Hematopoietic multipotent progenitor cell treated with erythropoietin and hydrocortisone succinate and interleukin-3 and kit ligand, for 17 days (in vitro differentiated cells): ENCODE measurements at places on chromosomes 1 and 21.
A peak's percentile ranks its signal among the peaks of the same experiment; 100 is the strongest.

DNA sequence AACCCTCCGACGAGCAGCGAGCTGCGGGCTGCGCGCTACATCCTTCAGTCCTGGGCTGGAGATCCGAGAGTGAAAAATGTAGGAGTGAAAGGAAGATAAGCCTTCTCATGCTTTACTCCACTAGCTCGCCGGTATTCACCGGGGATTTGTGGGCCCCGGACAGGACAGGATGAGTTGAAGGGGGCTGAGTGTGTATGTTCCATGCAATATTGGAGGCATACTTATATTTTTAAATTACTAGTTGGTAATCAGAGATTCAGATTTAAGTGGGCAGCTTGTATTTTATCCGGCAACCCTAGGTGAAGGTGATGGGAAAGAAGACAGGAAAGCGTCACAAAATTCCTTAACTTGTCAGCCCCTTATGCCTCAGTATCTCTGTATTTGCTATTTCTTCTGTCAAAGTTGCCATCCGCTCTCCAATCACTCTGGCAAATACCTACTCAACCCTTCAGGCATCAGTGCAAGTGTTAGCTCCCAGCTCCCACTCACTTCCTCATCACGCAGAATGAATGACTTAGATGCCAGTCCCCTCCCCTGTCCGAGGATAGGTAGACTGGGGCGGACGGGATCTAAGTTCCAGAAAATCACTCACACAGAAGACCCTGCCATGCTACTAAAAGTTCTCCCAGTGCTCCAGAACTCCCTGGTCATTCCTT is 503 bp upstream of the PIGM start:
- no peak for DNase-seq

- DNase-seq, result no peak
Observed at GRCh38 chr1:156948708-156949107, 28.3 kb downstream of the LRRC71 start.

DNA sequence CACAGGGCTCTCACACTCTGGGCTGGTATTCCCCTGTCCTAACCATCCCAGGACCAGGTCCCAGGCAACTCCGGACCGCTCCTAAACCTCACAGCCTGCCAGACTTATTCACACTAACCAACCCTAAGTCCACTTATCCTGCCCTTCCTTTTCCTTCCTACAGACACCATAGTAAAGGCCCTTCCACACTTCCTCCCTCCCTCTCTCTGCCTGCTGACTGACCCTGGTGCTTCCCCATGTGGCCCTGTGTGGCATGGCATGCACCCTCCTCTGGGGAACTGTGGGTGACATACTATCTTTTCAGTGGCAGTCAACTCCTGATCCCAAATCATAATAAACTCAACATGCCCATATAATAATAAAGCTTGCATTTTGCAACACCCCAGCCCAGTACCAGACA is 155.1 kb upstream of the DNAH14 start:
- no peak for DNase-seq

- DNase-seq, result no peak
Observed at GRCh38 chr1:109894823-109895719, 15.6 kb upstream of the CSF1 start.

DNA sequence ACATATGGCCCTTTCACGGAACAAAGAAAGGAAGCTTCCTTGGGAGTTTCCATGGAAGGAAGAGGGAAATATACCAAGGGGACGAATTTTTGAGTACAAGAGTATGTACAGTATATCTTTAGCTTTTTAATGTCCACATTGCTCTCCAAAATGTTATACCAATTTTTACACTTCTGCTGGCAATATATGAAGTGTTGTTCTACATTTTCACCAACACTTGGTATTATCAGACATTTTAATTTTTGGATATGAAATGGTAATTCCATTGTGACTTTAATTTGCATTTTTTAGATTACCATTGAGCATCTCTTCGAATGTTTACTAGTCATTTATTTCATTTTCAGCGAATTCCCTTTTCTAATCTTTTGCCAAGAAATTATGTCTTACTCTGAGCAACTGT is 5.5 kb upstream of the VPS45 start:
- no peak for DNase-seq

- DNase-seq, result no peak
Observed at GRCh38 chr1:9764550-9764949, 59.2 kb downstream of the CLSTN1 start.

DNA sequence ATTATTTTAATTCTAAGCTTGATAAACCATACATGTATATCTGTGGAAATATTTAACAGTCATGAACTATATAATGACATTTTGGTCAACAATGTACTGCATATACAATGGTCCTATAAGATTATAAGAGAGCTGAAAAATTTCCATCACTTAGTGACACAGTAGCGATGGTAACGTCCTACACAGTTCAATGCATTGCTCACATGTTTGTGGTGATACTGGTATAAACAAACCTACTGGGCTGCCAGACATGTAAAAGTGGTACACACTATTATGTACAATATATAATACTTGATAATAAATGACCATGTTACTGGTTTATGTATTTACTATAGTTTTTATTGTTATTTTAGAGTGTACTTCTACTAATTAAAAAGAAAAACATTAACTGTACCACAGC is 841.9 kb downstream of the LTN1 start:
- no peak for DNase-seq

GRCh38 chr21:39105341-39105765 is 77.9 kb downstream of the PSMG1 start:
- no peak for DNase-seq

DNA sequence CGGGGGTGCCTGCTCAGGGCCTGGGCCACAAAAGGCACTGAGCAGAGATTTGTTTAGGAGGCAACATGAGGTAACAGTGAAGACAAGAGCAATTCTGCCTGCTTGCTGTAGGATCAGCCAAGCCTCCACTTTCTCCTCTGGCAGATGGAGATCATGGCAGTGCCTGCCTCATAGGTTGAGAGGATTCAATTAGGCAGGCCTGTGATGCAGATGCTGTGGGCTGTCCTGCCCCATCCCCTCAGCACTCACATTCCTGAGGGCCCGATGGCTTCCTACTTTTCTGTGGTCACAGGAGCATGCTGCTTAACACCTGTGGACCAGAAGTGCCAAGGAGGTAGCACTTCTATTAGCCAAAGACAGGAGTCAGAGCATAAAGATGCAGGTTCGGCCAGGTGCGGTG is 1.2 kb upstream of the UBL4B start:
- no peak for DNase-seq

- DNase-seq, result no peak
Observed at GRCh38 chr1:182315167-182315556, 76.4 kb downstream of the GLUL start.

DNA sequence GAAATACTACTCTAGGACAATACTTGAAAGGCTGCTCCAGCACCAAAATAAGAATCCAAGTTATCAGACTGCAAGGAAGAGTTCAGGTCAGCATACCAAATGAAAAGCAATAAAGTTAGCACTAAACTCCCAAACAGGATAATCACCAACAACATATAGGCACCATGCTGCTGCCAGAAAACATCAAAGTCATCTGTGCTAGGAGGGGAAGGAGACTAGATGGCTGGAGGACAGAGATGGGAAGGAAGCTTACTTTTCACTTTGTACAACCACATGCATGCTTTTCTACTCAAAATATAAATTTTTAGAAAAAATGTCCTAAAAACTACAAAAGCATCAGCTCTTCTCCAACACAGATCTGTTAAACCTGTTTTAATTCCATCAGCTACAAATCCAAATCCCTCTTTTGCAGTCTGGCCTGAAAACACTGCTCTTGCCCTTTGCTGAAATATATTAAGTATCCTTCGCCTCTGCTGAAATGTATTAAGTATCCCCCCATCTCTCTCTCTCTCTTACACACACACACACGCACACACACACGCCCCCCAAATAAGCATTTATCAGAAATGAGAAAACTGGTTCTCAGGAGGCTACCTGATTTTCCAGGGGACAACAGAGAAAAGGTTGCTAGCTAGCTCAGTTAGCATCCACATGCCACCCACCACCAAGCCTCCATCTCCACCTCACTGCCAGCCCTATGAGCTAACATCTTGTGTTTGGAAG is 1.5 kb downstream of the GATAD2B start:
- peak; percentile 33 for DNase-seq

- no peak for DNase-seq
Observed at GRCh38 chr1:43976045-43976444, 1.3 kb downstream of the ATP6V0B start.

GRCh38 chr1:70542856-70543255 is 131.8 kb downstream of the CTH start:
- DNase-seq, result no peak

DNA sequence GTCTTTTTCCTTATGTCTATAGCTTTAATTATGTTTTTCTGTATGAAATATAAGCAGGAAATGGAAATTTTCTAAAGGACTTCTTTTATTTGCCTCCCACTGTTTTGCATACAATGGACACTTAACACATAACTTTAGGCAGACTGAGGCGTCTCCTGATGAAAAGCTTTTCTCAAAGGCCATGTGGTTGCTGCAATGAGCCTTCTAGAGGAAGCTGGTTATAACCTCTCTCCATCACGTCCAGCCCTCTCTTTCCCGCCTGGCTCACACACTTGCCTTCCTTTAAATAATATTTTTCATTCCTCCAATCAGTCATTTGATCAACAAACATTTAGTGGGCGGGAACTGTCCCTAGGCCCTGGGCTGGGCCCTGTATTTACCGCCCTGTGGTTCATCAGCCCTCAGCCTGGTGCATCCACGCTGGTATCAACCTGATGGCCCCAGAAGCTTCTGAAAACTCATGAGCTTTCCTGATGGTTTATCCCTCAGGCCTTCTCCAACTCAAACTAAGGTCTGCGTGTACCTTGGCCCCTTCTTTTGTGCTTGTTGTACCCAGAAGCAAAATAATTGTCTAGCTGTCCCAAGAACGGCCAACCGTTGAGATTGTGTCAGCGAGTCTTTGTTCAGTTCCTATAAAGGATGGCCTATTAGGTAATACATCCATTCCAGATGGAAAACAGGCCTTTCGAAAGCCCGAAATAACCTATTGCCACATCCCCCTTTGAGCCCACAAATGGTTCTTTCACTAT is 75.3 kb upstream of the LYST start:
- DNase-seq, result no peak

- DNase-seq, result no peak
Observed at GRCh38 chr1:160158031-160158430, 6.6 kb downstream of the ATP1A4 start.

DNA sequence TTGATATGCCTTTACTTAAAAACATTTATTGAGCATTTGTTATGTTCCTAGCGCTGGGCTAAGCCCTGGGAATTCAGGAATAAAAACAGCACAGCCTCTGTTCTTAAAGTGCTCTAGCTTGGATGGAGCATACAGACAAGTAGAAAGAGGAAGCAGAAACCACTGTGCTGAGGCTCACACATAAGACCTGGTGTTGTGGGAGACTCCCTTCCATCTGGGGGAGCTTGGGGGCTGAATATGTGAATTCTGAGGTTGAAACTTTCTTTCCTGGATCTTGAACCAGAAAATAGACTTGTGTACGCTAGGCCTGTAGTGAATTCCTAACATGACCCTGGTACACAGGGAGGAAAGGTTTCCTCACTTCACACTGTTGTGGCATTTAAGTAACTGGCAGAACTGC is 209.9 kb downstream of the ZNF326 start:
- no peak for DNase-seq

- peak; percentile 13 for DNase-seq
Observed at GRCh38 chr1:101474039-101474665, 237.3 kb downstream of the S1PR1 start.

- DNase-seq, result no peak
Observed at GRCh38 chr21:27379354-27379753, 412.5 kb upstream of the ADAMTS5 start.
